ENCODE measurements at places on chromosomes 3 and 15.

- DNase-seq = no peak
Observed at GRCh38 chr15:66745530-66746230, 43.6 kb downstream of the SMAD6 start.

GRCh38 chr3:110343945-110344344, 727.7 kb upstream of the NECTIN3 start:
- DNase-seq = no peak

DNA sequence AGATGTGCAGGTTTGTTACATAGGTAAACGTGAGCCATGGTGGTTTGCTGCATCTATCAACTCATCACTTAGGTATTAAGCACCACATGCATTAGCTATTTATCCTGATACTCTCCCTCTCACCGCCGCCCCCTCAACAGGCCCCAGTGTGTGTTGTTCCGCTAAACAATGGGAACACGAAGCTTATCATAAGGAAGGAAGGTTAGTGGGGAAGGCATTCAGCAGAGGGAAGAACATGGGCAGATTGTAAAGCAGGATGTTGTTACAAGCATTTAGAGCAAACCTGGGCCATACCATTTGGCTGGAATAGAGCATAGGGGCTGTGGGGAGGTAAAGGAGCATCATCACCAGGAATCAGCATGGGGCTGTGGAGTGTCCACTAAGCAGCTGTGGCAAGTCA, 111.8 kb downstream of the SSR3 start:
- DNase-seq = no peak

DNA sequence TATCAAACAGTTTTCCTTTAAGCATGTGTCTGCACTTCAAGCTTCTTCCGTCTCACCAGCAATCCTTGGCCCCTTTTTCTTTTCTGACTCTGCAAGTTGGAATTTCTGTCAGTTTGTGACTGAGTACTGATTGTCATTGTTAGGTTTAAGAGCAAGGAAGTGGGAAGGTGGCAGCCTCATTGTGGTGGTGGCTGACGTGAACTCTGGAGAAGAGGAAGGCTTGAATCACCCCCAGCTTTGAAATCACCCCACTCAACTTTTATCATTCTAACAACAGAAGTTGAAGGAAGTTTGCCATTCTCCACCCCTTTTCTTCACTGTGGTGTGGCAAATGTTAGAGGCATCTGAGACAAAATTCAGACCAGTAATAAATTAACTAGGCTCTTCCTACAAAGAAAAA, 231.6 kb upstream of the AGTR1 start:
- no peak for DNase-seq

DNA sequence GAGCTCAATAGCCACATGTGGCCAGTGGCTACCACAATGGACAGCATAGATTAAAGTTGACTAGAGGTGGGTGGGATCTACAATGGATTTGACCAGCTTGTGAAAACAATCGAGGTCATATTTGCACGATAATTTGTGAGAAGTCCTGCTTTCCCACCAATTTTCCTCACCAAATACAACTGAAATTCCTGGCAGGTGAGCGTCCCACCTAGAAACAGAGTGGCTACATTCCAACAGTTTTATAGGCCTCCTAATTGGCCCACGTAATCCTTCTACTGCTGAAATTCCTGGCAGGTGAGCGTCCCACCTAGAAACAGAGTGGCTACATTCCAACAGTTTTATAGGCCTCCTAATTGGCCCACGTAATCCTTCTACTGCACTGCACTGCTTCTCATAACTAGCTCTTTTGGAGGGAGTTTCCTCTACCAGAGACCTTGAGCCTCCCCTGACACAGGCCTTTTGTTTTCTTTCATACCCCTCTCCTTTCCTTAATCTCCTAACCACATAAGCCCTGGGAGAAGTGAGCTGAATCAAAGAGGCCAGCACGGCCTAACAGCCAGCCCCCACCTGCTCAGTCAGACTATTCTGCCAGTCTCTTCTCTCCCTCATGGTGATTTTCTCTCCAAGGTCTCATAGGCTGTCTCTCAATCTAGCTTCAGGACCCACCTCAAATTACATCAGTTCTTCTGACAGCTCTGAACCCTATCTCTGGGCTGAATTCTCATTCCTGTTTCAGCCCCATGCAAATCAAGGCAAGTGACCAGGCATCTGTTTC, 80.2 kb downstream of the BFSP2 start:
- DNase-seq = peak; percentile 68

DNA sequence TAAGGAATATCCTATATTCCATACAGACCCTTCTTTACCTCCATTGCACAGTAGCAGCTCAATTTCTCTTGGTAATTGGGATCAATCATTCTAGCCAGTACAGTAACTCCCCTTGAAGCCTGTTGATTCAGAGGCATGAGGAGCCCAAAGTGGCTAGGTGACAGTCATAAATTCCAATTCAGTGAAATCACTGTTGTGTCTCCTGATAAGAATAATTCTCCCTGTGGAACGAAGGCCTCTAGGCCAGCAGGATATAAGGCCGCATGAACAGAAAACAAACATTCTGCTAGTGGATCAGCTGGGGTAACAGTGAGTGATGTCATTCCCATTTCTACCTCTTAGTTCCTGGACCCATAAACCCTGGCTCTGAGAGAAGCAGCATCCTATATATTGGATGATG, 696.3 kb downstream of the NR2F2 start:
- no peak for DNase-seq

DNA sequence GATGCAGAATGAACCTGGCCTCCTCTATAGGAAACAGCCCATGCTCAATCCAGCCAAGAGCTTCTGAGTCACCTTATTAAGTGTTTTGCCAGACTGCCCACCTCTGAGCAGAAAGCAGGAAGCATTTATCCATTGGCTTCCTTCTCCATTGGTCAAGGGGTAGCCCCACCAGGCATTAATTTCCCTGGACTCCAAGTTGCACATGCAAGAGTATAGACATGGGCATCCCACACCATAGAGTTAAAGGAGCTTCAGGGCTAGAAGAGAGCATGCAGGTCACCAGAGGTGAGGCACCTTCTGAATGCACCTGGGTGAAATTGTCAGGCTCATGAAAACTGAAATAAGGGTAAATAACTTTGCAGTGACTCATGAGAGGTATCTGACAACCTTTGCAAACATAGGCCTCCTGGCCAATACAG, 230.8 kb upstream of the STAC start:
- no peak for DNase-seq

DNA sequence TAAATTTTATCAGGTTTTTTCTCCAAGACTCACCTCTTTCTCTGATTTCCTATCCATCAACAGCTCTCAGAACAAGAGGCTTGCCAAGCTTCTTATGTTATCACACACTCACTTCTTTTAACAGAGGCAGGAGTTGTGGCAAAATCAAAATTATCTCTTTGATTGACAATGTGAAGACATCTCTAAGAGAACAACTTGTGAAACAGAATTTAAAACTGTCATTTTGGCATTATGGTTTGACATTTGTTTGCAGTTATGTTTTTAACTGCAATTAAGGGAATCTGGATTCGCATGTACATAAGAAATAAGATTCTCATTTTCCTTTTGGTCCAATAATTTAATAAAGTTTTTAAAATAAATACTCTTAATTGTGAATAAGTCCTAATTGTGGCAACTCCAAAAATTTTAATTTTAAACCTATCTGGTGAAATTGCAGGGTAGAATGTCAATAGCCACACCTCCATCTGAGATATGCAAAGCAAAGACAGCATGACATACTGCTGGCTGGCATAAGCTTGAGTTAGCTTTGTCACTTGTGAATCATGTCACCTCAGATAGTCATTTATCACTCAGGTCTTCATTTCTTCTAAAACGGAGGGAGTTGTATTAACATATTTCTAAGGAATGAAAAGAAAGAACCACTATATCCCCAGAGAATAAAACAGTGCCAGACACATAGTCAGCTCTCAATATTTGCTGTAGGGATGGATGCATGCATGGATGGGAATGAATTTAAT, 158.6 kb downstream of the CCNL1 start:
- DNase-seq = no peak

- no peak for DNase-seq
Observed at GRCh38 chr3:22536541-22536940, 666.6 kb upstream of the UBE2E2 start.

DNA sequence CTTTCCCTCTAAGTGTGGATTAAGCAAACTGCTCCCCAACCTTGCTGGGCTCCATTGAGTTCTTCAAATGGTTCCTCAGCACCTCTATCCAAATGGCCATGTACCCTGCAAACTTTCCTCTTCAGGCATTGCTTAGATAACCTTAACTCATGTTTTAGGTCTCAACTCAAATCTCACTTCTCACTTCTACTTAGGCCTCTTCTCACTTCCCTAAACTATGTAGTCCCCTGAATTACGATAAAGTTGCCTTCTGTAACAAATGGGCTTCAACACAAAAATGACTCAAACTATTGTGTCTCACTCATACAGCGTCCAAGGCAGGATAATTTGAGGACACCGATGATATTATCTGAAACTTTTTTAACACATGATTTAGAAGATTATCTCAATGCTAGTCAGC, 62.4 kb upstream of the STAC start:
- DNase-seq = no peak

DNA sequence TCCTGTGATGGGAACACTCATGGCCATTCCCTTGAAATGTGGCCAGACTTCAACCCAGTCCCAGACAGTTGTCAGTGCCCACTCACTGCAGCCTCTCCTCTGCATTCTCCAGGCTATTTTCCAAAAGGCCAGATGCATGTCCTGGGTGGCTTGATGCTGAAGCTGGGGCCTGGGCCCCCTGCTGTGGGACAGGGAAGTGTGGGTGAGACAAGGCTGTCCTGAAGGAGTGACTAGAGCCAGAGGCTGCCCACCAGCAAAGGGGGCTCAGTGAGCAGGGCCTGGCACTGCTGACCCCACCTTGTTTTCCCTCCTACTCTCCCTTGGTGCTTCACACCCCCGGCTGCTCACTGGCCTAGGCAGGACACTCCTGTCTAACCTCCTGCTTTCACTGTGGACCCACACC, 11.9 kb downstream of the CISH start:
- DNase-seq = no peak

DNA sequence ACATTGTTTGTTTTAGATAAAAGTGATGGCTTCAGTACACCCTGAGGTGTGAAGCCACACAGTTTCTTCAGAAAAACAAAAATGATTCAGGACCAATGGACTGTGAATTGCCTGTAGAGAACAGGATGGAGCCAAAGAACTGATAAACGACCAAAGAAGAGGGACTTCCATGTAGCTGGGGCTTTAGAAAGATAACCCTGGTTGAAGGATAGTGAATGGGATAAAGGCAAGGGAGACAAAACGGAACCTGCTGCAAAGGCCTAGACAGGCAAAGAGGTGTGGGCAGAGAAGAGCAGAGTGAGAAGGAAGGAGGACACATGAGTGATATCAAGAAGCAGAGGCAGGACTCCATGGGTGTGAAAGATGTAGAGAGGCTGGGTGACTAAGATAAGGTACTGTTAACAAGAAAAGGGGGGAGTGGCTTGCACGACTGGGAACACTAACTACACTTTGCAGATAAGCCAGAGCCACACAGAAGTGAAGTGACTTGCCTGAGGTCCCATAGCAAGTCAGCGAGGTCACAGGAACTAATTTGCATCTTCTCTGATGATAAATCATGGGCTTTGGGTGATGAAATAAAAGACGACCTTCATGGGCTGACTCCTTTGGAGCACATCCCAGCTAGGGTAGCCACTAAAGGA, 44.3 kb downstream of the RAB6B start:
- DNase-seq = no peak

- no peak for DNase-seq
Observed at GRCh38 chr3:113773381-113773780, 26.5 kb downstream of the ATP6V1A start.

- no peak for DNase-seq
Observed at GRCh38 chr15:70098461-70099166, 897 bp upstream of the TLE3 start.

- no peak for DNase-seq
Observed at GRCh38 chr15:68396068-68396467, 35.9 kb downstream of the ITGA11 start.

DNA sequence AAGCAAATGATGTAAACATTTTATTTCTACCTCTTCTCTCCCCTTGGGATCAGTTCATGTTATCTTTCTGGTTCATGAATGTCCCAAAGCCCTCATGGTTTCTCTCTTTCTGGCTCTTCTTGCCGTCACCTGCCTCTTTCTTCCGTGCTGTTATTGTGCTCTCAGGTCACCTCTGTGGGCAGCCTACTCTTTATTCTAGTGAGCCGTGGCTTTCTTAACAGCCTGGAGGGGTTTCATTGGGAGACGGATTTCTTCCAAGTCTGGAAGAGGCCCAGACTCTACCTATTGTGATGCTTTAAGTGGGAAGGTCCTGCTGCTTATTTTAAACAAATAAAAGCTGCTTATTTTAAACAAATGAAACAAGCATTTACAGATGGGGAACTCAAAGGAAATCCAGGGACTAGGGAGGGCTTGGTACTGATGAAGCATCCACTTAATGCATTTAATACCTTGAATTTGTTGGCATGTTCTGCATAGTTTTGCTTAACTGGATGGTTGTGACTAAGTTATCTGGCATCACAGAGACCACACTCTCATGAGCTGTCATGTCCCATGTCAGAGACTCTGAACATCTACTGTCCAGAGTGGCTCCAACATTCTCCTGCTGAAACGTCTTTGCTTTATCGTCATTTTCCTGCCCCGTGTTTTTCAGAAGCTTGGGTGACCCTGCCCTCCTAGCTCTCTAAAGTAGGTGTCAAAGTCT, 443.3 kb downstream of the GABRG3 start:
- no peak for DNase-seq

DNA sequence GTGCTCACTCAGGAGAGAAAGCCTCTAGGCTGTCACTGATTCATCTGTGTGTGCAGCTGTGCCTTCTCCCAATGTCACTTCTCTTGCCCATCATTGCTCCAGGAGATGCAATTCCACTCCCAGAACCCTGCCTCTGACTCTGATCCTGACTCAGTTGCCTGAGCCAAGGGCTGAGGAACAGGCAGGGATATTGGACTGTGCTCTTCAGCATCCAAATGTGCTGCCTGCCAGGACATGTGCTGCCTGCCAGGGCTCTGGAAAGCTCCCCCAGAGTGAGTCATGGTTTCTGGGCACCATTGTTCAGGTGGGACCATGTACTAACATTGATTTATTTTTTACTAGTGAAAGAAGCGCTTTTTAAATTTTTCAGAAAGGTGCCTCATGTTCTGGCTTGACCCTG, 71.0 kb downstream of the TRIM42 start:
- DNase-seq = peak; percentile 27

GRCh38 chr15:36313736-36314280, 265.6 kb upstream of the CDIN1 start:
- no peak for DNase-seq

DNA sequence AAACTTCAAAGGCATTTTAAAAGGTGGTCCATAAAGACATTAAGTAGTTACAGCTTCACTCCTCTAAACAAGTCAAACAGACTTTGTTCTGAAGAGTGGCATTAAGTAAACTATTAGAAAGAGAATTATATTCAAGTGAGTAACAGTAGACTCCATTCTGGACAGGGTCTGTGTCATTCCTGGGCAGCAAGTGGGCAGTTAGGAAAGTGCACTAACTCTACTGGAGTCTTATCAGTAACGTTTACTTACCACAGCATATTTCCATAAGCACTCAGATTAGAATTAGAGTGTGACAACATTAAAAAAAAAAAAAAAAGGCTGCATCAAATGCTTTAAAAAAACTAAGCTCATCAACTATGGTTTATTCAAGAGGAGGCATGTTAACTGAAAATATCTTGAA, 10.6 kb downstream of the UBR1 start:
- DNase-seq = no peak

- DNase-seq = no peak
Observed at GRCh38 chr3:54916732-54917131, 11.1 kb downstream of the LRTM1 start.

GRCh38 chr3:36165509-36166290, 214.6 kb upstream of the STAC start:
- no peak for DNase-seq

- DNase-seq = no peak
Observed at GRCh38 chr3:138649134-138649533, 40.6 kb downstream of the FAIM start.

GRCh38 chr15:40066589-40066988, 27.6 kb upstream of the SRP14 start:
- no peak for DNase-seq
